Uterus (tissue), 4 donors: ENCODE measurements at places on chromosomes 7 and 10.

GRCh38 chr10:21980691-21981090, 22.8 kb downstream of the DNAJC1 start:
- H3K4me1 ChIP-seq = no peaks in the 10 kb centered on the region
- no peaks in the 10 kb centered on the region for H3K27me3 ChIP-seq
- H3K36me3 ChIP-seq = no peaks in the 10 kb centered on the region
- H3K27ac ChIP-seq = no peak overlapping the region

- H3K27ac ChIP-seq = no peak overlapping the region
- H3K27me3 ChIP-seq = no peaks in the 10 kb centered on the region
- H3K36me3 ChIP-seq = no peaks in the 10 kb centered on the region
- no peak overlapping the region for H3K4me3 ChIP-seq
- no peak for DNase-seq
Measured at GRCh38 chr10:69750011-69750373, 51.7 kb upstream of the COL13A1 start.

DNA sequence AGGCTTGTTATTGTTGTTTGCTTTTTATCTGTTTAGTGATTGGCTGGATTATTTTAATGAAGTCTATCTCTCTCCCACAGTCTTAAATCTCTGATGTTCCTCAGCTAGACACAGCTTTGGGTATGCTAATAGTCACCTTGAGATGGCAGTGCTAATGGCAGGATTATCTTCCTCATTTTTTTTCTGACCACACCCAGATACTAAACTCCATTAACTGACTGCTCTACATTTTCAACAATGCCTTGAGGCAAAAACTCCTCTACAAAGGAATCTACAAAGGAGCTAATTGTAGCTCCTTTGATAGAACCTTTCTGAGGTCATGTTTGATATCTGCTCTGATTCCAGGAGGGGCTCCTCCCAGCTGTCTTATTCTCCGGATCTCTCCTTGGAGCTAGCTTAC, 122.6 kb downstream of the HBP1 start:
- H3K4me3 ChIP-seq = no peak overlapping the region
- no peaks in the 10 kb centered on the region for H3K36me3 ChIP-seq
- DNase-seq = no peak
- H3K27ac ChIP-seq = peak overlapping the region; percentile 70
- no peaks in the 10 kb centered on the region for H3K27me3 ChIP-seq

DNA sequence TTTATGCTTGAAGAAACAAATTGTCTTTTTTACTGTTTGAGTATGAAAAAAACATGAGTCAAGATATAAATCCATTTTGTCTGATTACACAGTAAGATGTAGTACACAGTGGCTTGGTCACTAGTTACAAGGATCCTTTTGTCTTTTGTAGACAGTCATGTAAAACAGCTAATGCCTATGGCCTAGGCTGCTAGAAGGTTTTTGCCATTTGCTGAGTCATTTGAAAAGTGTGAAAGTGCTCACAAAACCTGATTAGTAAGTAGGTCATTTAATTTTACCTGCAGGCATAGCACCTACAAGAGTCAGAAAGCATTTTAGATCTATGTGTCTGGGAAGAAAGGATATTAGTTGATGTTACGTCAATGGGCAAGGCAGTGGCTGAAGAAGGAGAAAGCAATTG, 819.4 kb downstream of the MAGI2 start:
- H3K4me3 ChIP-seq = no peak overlapping the region
- H3K36me3 ChIP-seq = no peaks in the 10 kb centered on the region
- no peaks in the 10 kb centered on the region for H3K27me3 ChIP-seq
- no peak overlapping the region for H3K27ac ChIP-seq

DNA sequence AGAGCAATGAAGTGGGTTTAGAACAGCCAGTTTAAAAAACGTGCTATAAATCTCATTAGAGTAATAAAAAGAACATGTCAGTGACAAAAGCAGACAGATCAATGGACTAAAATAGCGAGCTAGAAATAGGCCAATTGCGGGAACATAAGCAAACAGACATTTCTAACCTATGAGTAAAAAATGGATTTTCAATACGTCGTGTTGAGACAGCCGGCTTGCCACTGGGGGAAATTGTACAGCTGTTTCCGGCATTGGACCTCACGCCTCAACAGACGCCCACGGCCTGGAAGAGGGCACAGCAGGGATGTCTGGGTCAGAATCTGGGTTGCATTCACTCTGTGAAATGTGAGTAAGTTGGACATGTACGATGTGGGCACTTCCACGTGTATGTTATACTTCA, 92.9 kb downstream of the SVOPL start:
- no peak overlapping the region for H3K4me3 ChIP-seq
- no peak for DNase-seq
- no peaks in the 10 kb centered on the region for H3K36me3 ChIP-seq
- H3K27ac ChIP-seq = no peak overlapping the region
- H3K4me1 ChIP-seq = no peaks in the 10 kb centered on the region

GRCh38 chr10:96227206-96227605, 44.2 kb downstream of the BLNK start:
- H3K36me3 ChIP-seq = no peaks in the 10 kb centered on the region
- H3K4me3 ChIP-seq = no peak overlapping the region
- H3K4me1 ChIP-seq = no peaks in the 10 kb centered on the region
- H3K27ac ChIP-seq = no peak overlapping the region
- DNase-seq = no peak

GRCh38 chr7:96329241-96329640, 7.3 kb upstream of the SLC25A13 start:
- H3K4me3 ChIP-seq = no peak overlapping the region
- H3K27me3 ChIP-seq = no peaks in the 10 kb centered on the region
- no peak for DNase-seq

- no peaks in the 10 kb centered on the region for H3K36me3 ChIP-seq
- no peak overlapping the region for H3K4me3 ChIP-seq
- no peaks in the 10 kb centered on the region for H3K27me3 ChIP-seq
- no peak overlapping the region for H3K27ac ChIP-seq
- no peak for DNase-seq
Measured at GRCh38 chr7:38452681-38453108, 178.5 kb downstream of the AMPH start.

GRCh38 chr10:113216102-113216501, 266.1 kb downstream of the TCF7L2 start:
- no peak overlapping the region for H3K27ac ChIP-seq
- no peaks in the 10 kb centered on the region for H3K27me3 ChIP-seq
- no peak for DNase-seq
- no peaks in the 10 kb centered on the region for H3K36me3 ChIP-seq
- H3K4me1 ChIP-seq = no peaks in the 10 kb centered on the region
- no peak overlapping the region for H3K4me3 ChIP-seq
